ENCODE measurements at places on chromosomes 4 and X. TPM values are rescaled to one million over a fixed set of nuclear protein-coding genes. Genes with fewer than 3 reads are reported as not detected.

LNX1 gene
- 1.2 TPM for total RNA-seq

PRPS1 gene
- total RNA-seq = 31.0 TPM

GLOD5 gene
- total RNA-seq = not detected

SOD3 gene
- 156 TPM for total RNA-seq

MAGEA8 gene
- not detected for total RNA-seq

IL2 gene
- total RNA-seq = not detected

LRBA gene
- total RNA-seq = 44.0 TPM

SOX3 gene
- not detected for total RNA-seq
